ENCODE measurements at places on chromosomes 5 and 9.
A peak's percentile ranks its signal among the peaks of the same experiment; 100 is the strongest.

GRCh38 chr9:131800366-131800765 is 60.5 kb upstream of the RAPGEF1 start:
- H3K36me3 ChIP-seq, result peaks cover 2% of the 10 kb centered on the region
- H3K4me3 ChIP-seq, result no peak overlapping the region
- peaks cover 22% of the 10 kb centered on the region for H3K27me3 ChIP-seq
- no peaks in the 10 kb centered on the region for H3K4me1 ChIP-seq
- DNase-seq, result no peak

- peaks cover 40% of the 10 kb centered on the region for H3K4me1 ChIP-seq
- DNase-seq, result peak; percentile 74
- peak overlapping the region; percentile 94 for H3K27ac ChIP-seq
- H3K36me3 ChIP-seq, result peaks cover 8% of the 10 kb centered on the region
- H3K27me3 ChIP-seq, result no peaks in the 10 kb centered on the region
Measured at GRCh38 chr9:129495620-129496472, 125.1 kb downstream of the C9orf50 start.

- no peak for DNase-seq
- H3K27ac ChIP-seq, result no peak overlapping the region
Measured at GRCh38 chr5:174706997-174707572, 17.3 kb upstream of the MSX2 start.

GRCh38 chr9:89029788-89030187 is 38.5 kb downstream of the S1PR3 start:
- no peaks in the 10 kb centered on the region for H3K36me3 ChIP-seq
- peaks cover 33% of the 10 kb centered on the region for H3K27me3 ChIP-seq
- no peak overlapping the region for H3K27ac ChIP-seq
- H3K4me1 ChIP-seq, result no peaks in the 10 kb centered on the region

DNA sequence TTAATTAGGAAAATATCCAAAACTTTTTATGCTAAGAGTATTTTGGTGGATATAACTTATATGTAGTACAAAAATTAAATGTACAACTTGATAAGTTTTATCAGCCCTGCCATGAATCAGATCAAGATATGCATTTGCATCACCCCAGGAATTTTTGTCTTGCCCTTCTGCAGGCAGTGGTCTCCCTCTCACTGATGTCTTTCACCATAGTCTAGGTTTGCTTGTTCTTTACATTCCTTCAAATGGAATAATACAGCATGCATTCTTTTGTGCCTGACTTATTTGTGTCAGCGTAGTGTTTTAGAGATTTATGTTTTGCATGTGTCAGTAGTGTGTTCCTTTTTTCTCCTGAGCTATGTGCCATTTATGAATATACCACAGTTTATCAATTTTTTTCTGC is 36.4 kb downstream of the RNF180 start:
- H3K27ac ChIP-seq, result no peak overlapping the region
- no peak overlapping the region for H3K4me3 ChIP-seq
- peaks cover 7% of the 10 kb centered on the region for H3K27me3 ChIP-seq
- no peaks in the 10 kb centered on the region for H3K4me1 ChIP-seq

DNA sequence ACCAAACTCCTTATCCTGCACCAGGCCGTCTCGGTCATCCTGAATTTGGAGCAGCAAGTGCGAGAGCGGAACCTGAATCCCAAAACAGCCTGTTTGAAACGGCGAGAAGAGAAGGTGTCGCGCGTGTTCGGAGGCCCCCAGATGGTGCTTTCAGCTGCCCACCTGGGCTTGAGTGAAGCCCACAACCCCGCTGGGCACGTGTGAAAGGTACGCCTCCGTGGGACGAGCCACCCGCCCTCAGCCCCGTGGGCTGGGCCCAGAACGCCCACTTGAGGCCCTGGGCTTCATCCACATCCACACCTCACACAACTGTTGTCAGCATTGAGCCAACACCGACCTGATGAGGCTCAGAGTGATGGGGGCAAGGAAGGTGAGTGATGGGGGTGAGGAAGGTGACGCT is 72.8 kb downstream of the INSL6 start:
- H3K27ac ChIP-seq, result no peak overlapping the region
- H3K4me3 ChIP-seq, result no peak overlapping the region
- H3K4me1 ChIP-seq, result peaks cover 2% of the 10 kb centered on the region
- peaks cover 3% of the 10 kb centered on the region for H3K36me3 ChIP-seq
- no peaks in the 10 kb centered on the region for H3K27me3 ChIP-seq

Data from T-helper 17 cell (primary cell).